ENCODE measurements at places on chromosomes 1 and 21.

DNA sequence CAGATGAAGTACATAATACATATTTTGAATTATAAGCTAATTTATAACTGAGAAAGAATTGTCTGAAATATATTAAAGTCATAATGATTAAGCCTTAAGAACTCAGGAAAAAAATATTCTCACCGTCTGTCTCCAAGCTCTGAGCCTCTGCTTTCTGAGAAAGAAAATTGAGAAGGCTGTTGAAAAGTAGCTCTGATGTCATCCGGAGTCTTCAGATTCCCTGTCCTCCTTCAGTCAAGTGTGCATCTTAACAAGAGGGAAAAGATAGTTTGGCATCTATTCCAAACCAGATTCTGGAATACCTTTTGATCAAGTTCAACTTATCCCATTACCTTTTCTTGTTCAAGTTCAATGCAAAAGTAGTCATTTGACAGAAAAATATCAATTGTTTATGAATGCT, 50.6 kb downstream of the NRIP1 start:
- peak; percentile 53 for DNase-seq

- no peak for DNase-seq
Measured at GRCh38 chr1:225449261-225449660, 21.4 kb upstream of the LBR start.

DNA sequence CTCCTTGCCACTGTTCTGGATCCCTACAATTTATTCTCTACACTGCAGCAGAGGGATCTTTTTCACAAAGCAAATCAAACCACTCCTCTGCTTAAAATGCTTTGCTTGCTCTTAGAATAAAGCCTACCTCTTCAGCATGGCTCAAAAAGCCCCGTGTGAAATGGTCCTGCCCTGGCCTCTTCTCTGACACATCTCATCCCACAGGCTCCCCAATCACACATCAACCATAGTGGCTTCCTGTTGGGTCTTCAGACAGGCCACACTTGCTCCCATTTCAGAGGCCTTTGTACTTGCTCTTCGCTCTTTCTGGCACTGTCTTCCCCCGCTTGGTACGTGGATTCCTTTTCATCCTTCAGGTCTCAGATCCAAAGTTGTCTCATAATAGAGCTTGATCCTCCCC, 44.3 kb upstream of the PLXNA2 start:
- no peak for DNase-seq

GRCh38 chr1:162627662-162628296, 4.5 kb upstream of the DDR2 start:
- DNase-seq, result peak; percentile 54

GRCh38 chr1:111990878-111991718, 1.6 kb upstream of the KCND3 start:
- DNase-seq, result peak; percentile 54

GRCh38 chr1:228850141-228851100, 115.1 kb downstream of the RHOU start:
- DNase-seq, result peak; percentile 19

DNA sequence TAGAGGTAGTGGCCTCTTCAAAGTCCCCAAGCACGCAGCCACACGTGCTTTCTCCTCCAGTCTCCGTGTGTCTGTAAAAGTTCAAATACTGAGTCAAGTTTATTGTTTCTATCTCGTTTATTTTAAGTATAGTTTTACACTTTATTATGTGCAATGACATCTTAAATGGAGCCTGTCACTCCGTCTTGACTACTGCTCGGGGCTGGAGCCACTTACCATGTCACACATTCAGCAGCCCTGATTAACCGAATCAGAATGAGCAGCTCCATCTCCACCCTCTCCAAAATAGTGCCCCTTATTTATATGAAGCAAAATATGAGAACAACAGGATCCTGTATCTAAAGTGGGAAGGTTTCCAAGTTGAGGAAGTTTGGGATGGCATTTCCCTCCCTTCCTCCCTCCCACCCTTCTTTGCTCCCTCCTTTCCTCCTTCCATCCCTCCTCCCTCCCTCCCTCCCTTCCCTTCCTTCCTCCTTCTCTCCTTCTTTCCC, 201.0 kb downstream of the PBX1 start:
- DNase-seq, result peak; percentile 41

DNA sequence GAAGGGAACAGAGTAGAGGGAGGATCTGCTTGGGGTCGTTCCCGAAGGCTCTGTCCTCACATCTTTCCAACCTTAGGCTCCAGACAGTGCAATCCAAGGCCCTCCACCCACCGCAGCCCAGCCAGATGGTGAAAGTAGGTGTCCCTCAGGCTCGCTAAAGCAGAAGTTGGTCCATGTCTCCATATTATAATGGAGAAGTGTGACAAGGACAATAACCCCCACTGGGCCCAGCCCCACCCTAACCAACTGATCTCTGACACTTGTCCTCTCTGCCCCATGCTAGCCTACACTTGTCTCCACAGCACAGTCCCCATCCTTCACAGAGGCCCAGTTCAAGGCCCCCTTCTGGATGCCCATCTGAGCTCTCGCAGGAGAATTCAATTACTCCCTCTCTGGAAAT, 48.7 kb downstream of the DMAP1 start:
- DNase-seq, result no peak

DNA sequence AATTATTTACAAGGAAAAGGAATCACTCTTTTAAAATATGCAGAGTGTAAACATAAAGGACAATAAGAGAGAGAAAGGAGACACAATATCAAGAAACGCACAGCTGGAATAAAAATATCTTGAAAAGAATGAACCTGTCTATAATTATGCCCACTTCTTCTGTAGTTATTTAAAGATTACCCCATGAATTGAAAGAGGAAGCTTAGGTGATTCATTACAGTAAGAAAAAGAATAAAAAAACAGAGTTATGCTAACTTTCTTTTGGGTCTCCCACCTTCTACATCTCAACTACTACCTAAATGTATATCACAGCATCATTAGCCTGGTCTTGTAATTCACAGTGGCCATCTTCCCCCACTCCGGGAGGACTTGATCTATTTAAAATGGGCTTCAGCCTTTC, 182.1 kb downstream of the MRPL39 start:
- no peak for DNase-seq

GRCh38 chr1:57675776-57676175, 251.9 kb upstream of the DAB1 start:
- DNase-seq, result no peak

- DNase-seq, result no peak
Measured at GRCh38 chr1:100433563-100433962, 81.3 kb downstream of the CDC14A start.

GRCh38 chr1:97883823-97884222, 37.0 kb downstream of the DPYD start:
- no peak for DNase-seq

GRCh38 chr1:25616987-25617624, 515 bp downstream of the MAN1C1 start:
- DNase-seq, result no peak

DNA sequence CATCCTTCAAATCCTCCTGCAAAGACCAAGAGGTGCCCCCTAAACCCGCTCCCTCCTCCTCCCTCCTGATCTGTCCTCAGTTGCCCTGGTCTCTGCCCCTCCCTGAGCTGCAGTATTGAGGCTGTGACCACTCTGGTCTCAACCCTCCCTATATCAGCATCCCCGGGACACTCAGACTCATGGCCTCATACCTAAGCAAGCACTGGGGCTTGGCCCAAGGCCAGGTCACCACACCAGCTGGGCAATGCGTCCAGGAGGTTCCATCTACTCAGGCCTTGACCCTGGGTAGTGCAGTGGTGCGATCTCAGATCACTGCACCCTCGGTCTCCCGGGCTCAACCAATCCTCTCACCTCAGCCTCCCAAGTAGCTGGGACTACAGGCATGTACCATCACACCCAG, 9.8 kb downstream of the KIF17 start:
- DNase-seq, result no peak

DNA sequence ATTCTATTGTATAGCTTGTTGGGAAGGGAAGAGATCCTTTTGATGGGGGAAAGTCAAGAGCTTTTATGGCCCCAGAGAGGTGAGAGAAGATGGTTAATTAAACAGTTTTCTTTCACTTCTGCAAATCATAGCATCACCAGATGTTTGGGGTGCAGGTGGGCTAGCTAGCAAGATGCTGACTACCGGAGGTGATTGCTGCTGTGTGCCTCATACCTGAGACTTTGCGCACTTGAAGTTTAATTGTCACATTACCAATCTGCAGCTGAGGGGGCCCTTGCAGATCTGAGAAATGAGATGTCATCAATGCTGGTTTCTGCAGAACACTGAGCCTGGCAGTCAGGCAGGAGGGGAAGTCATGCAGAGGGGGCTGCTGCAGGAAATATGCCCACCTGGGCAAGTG, 73.9 kb downstream of the SNRPE start:
- no peak for DNase-seq

GRCh38 chr1:225830841-225831240, 20.9 kb downstream of the EPHX1 start:
- no peak for DNase-seq

- no peak for DNase-seq
Measured at GRCh38 chr1:111654839-111655238, 35.2 kb downstream of the RAP1A start.

DNA sequence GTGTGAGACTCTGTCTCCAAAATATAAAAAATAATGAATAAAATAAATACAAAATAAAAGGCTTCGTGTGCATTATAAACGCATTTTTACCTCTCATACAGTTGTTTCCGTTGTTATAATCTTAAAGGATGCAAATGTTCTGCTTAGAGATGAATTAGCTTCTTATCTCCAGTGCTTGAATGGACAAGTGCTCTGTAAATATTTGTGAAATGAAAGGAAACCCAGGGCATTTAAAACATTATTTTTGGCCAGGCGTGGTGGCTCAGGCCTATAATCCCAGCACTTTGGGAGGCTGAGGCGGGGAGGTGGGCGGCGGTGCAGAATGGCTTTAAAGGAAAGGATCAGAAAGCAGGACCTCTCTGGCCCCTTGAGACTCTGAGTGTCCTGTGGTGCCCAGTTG, 94.5 kb downstream of the HUNK start:
- DNase-seq, result no peak

DNA sequence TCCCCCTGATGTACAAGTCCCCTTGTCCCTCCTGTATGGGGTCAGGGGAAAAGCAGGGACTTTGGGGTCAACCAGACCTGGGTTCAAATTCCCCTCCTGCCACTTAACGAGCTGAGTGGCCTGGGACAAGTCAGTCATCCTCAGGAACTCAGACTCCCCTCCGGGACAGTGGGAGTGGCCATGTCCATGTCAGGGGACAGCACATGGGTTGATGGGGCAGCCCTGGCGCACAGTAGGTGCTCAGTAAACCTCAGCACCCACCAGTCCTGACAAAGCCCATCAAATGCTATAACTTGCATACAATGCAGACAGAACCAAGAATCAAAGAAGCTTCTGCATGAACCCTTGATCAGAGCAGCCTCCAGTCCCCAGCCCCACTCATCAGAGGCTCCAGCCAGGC, 30.0 kb downstream of the MATN1 start:
- DNase-seq, result no peak

DNA sequence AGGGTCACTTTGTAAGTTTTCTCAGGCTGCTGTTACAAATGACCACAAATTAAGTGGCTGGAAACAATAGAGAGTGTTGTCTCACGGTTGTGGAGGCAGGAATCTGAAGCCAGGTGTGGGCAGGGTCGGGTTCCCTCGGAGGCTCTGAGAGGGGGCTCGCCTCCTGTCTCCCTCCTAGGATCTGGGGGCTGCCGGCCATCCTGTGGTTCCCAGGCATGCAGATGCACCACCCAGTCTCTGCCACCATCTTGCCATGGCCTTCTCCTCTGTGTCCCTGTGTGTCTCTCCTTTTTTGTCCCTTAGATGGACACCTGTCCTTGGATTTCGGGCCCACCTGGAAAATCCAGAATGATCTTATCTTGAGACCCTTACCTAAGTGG, 4.8 kb downstream of the TP73 start:
- no peak for DNase-seq

DNA sequence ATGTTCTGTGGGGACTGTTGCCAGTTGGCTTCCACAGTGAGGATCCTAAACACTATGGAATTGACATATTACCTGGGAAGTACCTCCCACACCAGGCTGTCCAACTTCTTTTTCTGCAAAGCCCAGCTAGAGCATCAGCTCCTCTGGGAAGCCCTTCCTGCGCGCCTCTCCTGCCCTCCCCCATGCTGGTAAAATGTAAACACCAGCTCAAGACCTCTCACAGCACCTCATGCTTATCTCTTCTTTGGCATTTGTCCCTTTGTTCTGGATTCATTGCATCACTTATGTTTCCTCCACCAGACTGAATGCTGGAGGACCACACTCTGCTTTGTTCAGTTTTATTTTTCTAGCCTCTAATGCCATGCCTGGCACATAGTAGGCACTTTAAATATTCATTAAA, 172.1 kb downstream of the HHAT start:
- DNase-seq, result no peak

DNA sequence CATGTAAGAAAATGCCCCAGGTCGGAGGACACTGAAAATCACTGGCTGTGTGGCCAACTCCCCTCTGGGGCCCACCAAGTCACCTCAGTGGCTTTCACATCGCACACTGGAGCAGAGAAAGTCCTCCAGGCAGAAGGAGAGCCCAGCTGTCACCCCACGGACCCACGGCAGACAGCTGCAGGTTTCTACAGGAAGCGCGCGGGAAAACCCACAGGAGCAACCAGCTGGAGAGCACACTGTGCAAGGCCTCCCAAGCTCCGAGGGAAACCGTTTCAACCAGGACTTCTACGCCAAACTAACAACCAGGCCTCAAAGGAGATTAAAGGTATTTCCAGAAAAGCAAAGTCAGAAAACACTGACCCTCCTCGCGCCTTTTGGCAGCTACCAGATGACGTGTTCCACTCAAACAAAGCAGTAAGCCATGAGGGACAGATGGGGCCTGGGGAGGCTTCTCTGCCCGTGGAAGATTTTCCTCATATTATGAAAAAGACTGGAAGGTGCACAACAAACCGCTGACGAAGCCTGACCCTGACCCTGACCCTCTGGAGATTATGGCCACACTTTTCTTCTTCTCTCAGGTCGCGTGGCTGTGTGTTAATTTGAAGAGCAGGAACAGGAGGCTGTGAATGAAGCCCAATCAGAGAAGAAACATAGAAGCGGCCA, 21.0 kb downstream of the WDR4 start:
- DNase-seq, result no peak

- DNase-seq, result peak; percentile 43
Measured at GRCh38 chr1:226100436-226101391, 38.2 kb downstream of the H3-3A start.

DNA sequence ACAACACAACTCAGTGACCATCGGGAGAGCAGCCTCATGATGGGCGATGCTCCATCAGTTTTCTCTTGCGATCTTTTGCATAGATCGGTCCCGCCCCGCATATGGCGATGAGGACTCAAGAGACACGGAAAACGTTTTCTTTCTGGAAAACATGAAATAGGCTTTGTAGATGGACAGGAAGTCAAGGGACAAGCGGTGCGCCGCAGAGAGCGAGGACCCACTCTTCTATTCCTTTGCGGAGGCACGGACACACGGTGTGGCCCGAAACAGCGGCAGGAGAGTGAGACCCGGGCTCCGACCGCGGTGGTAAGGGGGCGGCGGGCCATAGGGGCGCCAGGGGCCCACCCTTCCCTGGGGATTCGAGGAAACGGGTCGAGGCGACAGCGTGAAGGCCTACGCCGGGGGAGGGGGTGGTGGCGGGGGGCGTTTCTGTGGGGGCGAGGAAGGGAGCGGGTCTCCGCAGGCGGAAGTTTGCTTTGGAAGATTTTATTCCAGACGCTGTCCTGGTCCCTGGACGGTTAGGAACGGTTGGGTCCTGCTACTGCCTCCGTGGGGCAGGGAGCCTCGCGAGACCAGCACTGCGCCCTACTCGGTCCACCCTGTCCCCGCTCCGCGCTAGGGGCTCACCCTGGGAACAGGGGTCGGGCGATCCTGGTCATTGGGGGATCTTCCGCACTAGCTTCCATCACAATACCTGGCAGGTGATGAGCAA, 796 bp upstream of the TDRKH start:
- peak; percentile 34 for DNase-seq

GRCh38 chr1:233144434-233144833, 151.1 kb downstream of the PCNX2 start:
- DNase-seq, result no peak
